ENCODE measurements at places on chromosomes 4 and X.

GRCh38 chr4:173243321-173243720 is 74.7 kb downstream of the GALNT7 start:
- DNase-seq: no peak

- DNase-seq: no peak
These were observed 77.4 kb upstream of the GPR50 start for GRCh38 chrX:151099001-151099400.

DNA sequence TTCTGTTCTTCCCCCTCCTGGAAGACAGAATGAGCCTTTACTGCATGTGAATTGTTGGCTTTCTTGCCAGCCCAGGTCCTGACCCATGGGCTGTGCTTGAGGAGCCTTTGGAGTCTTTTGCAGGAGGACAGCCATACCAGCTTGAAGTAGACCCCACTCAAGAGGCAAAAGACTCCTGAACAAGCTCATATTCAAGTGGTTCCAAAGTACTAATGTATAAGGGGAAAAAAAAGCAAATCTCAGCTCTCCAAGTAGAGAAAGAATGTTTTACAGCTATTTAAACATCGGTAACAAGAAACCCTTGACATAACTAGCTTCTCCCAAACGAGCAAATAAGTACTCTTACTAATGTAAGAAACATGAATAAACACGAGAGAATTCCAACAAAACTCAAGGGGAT is 174.9 kb upstream of the MXRA5 start:
- no peak for DNase-seq

DNA sequence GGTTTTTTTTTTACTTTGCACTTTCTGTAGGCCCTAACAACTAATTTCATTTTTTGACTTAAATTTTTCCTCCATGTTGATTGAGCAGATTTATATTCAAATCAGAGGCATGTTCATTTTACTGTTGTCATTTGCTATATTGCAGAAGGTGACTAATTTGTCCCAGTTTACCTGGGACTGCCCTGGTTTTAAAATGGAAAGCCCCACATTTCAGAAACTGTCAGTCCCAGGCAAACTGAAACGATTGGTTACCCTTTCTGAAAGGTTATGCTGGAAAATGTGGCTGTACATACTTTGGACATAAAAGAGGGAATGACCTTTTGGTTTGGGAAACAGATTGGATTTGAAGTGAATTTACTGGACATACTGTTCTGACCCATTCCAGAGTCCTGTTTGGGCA is 160.0 kb downstream of the SPCS3 start:
- no peak for DNase-seq

GRCh38 chr4:5788144-5788543 is 77.1 kb downstream of the EVC start:
- no peak for DNase-seq

GRCh38 chrX:3651277-3651676 is 62.2 kb downstream of the PRKX start:
- DNase-seq: no peak

GRCh38 chrX:72254816-72255215 is 16.0 kb upstream of the ERCC6L start:
- DNase-seq: no peak

DNA sequence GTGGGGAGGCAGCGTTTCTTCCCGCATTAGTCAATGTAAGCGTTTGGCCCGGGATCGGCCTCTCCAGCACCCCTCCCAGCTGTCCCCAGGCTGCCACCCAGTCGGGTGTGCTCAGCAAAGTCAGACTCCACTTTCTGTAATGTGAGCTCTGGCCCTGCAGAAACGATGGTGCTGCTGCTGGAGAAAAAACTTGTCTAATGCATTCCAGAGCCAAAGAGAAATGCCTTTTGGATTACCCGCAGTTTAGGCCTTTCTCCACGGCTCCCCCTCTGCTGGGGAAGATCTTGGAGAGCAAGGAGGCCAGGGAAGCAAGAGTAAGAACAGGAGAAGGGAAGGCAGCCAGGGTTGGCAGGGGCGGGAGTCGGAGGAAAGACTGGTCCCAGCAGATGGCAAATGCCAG is 55.2 kb downstream of the ELF4 start:
- no peak for DNase-seq

DNA sequence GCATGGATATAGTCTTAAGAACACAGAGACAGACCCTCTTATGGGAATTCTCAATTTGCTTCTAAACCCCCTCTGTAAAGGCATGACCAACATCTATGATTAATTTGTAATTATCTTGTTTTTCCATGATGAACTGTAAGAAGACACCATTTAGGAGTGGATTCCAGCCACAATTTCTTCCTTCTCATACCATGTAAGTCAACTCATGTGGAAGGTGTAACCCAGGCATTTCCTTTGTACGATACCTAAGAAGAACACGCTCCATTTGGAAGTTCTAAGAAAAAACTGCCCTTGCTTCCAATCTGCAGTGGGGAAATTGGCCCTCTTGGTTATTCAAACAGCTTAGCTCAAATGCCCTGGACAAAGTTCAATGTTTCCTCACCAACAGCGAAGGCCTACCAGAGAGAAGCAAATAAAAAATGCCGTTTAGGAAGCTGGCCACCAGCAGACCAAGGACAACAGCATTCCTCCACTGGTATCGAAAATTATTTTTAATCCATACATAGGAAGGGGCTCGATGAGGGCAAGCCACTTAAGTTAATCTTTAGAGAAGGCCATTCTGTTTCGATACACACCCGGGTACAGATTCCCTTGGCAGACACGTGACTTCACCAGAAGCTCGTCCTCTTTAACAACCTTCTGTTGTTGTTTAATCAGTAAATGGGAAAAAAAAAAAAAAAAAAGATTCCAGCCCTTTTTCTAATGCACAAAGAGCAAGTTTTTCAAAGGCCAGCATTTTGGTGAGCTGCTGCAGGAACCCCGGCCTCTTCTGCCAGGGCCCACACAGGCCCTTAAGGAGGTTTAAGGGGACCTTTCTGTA is 2.6 kb downstream of the DHRSX start:
- no peak for DNase-seq

GRCh38 chr4:159101988-159102621 is 774 bp upstream of the RAPGEF2 start:
- DNase-seq: no peak

- no peak for DNase-seq
These were observed 143.9 kb downstream of the SHOX start for GRCh38 chrX:774536-774935.

DNA sequence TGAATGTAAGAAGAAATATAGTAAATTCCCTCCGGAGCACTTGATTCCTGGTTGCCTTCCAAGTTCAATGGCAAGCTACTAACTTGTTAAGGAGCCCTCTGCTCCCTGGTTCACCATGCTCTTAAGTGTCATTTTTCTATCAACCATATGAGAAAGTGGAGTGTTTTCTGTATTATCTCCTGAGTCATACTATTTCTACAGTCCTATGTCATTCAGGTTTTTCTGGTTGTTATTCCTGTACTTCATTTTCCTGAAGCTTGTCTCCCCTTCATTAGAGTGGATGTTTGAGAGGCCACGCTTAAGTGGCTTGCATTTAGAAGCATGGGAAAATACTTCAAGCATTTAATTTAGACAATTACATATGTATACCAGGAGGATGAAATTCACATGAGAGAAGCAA is 14.7 kb upstream of the EPGN start:
- no peak for DNase-seq

GRCh38 chr4:134243742-134244713 is 42.4 kb upstream of the PABPC4L start:
- DNase-seq: no peak

- DNase-seq: no peak
These were observed 18.9 kb downstream of the ADD1 start for GRCh38 chr4:2862528-2862927.

GRCh38 chrX:46588263-46588662 is 14.7 kb downstream of the CHST7 start:
- no peak for DNase-seq

DNA sequence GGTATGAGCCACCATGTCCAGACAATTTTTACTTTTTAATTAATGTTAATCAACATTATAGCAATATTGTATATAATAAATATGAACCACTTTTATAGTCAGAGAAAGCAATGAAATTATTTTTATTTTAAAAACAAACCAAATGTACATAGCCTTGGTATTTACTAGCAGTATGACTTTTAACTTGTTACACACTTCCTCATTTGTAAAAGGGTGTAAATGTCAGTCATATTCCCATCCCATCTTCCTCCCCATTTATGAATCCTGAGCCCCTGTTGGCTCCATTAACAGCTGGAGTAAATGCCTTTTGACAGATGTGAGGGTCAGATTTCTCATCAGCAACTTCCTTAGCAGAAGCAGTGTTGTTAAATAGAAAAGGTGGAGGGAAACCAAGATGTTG is 179.6 kb upstream of the SPRY1 start:
- DNase-seq: no peak

GRCh38 chr4:173735049-173735448 is 205.0 kb upstream of the HAND2 start:
- no peak for DNase-seq

DNA sequence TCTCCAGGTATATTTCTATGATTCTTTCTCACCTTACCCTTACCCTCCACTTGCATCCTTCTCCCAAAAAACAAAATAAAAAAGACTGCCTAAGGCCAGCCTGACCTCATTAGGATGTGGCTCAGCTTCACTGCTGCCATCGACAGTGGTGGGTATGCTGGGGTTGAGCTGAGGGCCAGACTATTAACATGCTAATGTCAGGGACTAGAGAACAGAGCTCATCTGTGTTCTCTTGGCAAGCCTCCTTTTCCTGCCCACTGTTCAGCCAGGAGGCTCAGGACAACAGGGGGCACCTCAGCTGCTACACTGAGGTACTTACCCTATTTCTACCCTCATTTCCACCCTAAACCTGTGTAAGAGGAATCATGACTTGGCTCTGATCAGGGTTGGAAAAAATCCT is 59.3 kb downstream of the MSN start:
- DNase-seq: no peak

DNA sequence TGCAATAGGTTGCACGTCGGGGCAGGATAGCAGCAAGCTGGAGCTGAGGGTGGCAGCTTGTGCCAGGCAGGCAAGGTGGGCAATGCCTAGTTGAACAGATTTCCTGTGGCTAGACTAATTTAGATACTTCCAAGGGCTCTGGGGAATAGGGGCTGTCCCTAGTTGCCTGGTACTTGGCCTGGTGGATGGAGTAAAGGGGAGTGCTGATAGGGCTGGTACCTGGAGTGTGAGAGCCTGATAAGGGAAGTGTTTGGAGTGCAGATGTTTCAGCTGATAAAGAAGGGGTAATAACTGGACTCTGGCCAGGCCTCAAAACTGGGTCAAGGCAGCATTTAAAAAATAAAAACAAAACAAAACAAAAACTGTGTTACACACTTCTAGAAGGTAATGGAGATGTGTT is 665.5 kb downstream of the CCSER1 start:
- no peak for DNase-seq

- DNase-seq: no peak
These were observed 173.5 kb downstream of the NKX6-1 start for GRCh38 chr4:84325625-84326024.

DNA sequence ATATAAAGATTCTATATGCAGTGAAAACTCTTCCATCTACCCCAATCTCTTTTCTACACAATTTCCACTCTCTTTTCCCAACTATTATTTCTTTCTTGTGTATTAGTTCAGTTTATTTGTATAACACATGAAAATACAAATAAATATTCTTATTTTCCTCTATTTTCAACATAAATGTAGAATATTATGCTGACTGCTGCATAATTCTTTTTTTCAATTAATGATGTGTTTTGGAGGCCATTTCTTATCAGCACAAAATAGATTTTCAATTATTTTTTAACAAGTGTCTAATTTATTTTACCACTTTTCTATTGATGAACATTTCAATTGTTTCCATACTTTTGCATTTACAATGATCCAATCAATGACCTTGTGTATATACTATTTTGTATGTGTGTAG is 557.7 kb upstream of the NR3C2 start:
- no peak for DNase-seq

GRCh38 chr4:158259955-158260575 is 49.8 kb downstream of the TMEM144 start:
- DNase-seq: no peak

- DNase-seq: no peak
These were observed 498.0 kb upstream of the BOD1L1 start for GRCh38 chr4:14125375-14126129.

DNA sequence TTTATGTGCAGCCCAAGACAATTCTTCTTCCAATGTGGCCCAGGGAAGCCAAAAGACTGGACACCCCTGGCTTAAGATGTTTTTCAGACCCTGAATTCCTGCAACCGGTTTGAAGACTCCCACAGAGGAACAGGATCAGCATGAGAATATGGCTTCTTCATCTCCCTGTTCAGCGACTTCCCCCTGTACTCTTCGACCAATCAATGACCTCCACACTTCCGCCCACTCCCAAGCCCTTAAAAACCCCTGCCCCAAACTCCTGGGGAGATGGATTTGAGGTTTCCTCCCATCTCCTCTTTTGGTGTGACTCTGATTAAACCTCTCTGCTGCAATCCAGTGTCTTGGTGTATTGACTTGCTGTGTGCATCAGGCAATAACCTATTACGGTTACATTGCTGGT is 344.4 kb downstream of the NR3C2 start:
- DNase-seq: no peak

GRCh38 chr4:107683873-107684272 is 36.2 kb downstream of the PAPSS1 start:
- DNase-seq: no peak

DNA sequence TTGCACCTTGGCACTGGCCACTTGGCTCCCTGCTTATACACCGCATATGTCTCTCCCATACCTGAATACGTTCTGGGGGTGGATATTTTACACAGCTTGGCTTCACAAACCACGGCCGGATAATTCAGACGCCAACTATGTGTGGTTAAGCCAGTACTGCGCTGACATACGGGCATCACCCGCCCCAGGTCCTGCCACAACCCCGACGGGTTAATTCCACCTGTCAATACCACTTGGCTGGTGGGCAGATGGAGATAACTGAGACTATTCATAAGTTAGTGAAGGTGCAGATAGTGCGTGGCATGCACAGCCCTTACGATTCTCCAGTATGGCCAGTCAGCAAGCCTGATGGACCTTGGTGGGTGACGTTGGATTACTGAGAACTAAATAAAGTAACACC is 696.3 kb upstream of the AGA start:
- no peak for DNase-seq

DNA sequence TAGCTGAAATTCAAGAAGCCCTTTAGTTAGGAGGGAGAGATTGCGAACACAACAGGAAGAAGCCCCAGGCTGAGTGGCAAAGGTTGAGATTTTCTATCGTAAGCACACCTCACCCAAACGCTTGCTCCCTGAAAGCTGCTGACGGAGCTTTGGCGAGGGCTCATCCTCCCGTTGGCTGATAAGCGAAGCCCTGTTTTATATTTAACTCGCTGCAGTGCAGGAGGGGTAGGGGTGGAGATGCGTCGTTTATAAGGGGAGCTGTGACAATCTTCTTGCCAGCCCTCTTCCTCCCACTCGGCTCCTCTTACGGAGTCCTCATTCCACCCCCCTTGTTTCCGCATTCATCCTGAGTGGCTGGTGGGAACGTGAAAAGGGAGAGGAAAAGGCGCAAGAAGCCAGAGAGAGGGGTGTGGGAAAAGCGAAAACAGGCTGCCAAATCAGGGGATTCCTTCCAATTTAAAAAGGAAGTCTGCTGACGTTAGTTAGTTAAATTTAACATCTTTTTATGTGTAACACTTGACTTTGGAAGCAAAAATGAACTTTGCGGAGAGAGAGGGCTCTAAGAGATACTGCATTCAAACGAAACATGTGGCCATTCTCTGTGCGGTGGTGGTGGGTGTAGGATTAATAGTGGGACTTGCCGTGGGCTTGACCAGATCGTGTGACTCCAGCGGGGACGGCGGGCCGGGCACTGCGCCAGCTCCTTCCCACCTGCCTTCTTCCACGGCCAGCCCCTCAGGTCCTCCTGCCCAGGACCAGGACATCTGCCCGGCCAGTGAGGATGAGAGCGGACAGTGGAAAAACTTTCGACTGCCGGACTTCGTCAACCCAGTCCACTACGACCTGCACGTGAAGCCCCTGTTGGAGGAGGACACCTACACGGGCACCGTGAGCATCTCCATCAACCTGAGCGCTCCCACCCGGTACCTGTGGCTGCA is at the start of gene ENPEP:
Gene ENPEP (plus strand): TSS at position 275 of the 938 bp plus-strand sequence. CDS start 260 bp downstream, at position 535.
- no peak for DNase-seq

Data from activated T-cell treated with anti-CD3 and anti-CD28 coated beads, Interleukin-2, amount 50 U/mL, for 1 hour (primary cell).